ENCODE measurements at places on chromosomes 12 and 14. TPM values are rescaled to one million over a fixed set of nuclear protein-coding genes. Genes with fewer than 3 reads are reported as not detected.
A peak's percentile ranks its signal among the peaks of the same experiment; 100 is the strongest.

- peaks cover 36% of the 10 kb centered on the region for H3K4me1 ChIP-seq
- H3K27me3 ChIP-seq = no peaks in the 10 kb centered on the region
- H3K4me3 ChIP-seq = peak overlapping the region; percentile 94
- H3K27ac ChIP-seq = peak overlapping the region; percentile 87
- DNase-seq = no peak
These were observed 1.4 kb upstream of the SMARCC2 start for GRCh38 chr12:56190695-56191155.

GRCh38 chr12:47377414-47378221 is 297.9 kb upstream of the AMIGO2 start:
- H3K4me1 ChIP-seq = peaks cover 27% of the 10 kb centered on the region
- DNase-seq = peak; percentile 96
- no peak overlapping the region for H3K4me3 ChIP-seq
- H3K36me3 ChIP-seq = no peaks in the 10 kb centered on the region

DNA sequence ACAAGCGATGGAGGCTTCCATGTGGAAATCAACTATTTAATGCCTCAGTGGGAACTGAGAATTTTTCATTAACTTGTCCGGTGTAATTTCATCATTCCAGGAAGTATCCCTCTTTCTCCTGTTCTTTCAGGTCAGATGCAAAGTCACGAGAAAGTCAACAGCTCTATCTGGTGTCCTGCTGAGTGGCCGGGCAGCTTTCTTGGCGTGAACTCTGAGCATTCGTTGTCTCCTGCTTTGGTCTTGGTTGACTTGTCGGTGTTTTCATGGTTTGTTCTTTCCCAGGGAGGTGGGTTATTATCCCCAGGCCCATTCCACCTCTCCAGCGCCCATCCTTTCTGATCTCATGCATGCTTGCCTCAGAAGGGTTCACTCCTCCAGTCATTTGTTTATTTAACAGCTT is 149.1 kb downstream of the GLT1D1 start:
- no peak overlapping the region for H3K27ac ChIP-seq
- H3K36me3 ChIP-seq = no peaks in the 10 kb centered on the region
- H3K4me3 ChIP-seq = no peak overlapping the region
- DNase-seq = no peak
- peaks cover 38% of the 10 kb centered on the region for H3K27me3 ChIP-seq

The ASCL1 gene
- not detected for total RNA-seq

The RHEBL1 gene
- total RNA-seq = not detected

- peak; percentile 79 for DNase-seq
- peak overlapping the region; percentile 60 for H3K4me3 ChIP-seq
- H3K27ac ChIP-seq = no peak overlapping the region
- H3K27me3 ChIP-seq = peaks cover 60% of the 10 kb centered on the region
- H3K4me1 ChIP-seq = peaks cover 52% of the 10 kb centered on the region
These were observed 7.3 kb downstream of the STAC3 start for GRCh38 chr12:57243521-57244311.

GRCh38 chr14:73750531-73750901 is 36.3 kb upstream of the PNMA1 start:
- H3K4me3 ChIP-seq = no peak overlapping the region
- DNase-seq = no peak
- no peaks in the 10 kb centered on the region for H3K36me3 ChIP-seq
- no peaks in the 10 kb centered on the region for H3K27me3 ChIP-seq
- peaks cover 100% of the 10 kb centered on the region for H3K4me1 ChIP-seq

- no peaks in the 10 kb centered on the region for H3K27me3 ChIP-seq
- H3K27ac ChIP-seq = no peak overlapping the region
- H3K4me1 ChIP-seq = no peaks in the 10 kb centered on the region
- H3K4me3 ChIP-seq = no peak overlapping the region
These were observed 21.0 kb downstream of the RTN1 start for GRCh38 chr14:59849411-59850130.

GRCh38 chr14:78921856-78922255 is 751.7 kb downstream of the NRXN3 start:
- no peak overlapping the region for H3K27ac ChIP-seq
- no peak for DNase-seq
- no peak overlapping the region for H3K4me3 ChIP-seq
- H3K4me1 ChIP-seq = no peaks in the 10 kb centered on the region
- H3K36me3 ChIP-seq = no peaks in the 10 kb centered on the region

The SMOC1 gene
- total RNA-seq = 4.4 TPM

DNA sequence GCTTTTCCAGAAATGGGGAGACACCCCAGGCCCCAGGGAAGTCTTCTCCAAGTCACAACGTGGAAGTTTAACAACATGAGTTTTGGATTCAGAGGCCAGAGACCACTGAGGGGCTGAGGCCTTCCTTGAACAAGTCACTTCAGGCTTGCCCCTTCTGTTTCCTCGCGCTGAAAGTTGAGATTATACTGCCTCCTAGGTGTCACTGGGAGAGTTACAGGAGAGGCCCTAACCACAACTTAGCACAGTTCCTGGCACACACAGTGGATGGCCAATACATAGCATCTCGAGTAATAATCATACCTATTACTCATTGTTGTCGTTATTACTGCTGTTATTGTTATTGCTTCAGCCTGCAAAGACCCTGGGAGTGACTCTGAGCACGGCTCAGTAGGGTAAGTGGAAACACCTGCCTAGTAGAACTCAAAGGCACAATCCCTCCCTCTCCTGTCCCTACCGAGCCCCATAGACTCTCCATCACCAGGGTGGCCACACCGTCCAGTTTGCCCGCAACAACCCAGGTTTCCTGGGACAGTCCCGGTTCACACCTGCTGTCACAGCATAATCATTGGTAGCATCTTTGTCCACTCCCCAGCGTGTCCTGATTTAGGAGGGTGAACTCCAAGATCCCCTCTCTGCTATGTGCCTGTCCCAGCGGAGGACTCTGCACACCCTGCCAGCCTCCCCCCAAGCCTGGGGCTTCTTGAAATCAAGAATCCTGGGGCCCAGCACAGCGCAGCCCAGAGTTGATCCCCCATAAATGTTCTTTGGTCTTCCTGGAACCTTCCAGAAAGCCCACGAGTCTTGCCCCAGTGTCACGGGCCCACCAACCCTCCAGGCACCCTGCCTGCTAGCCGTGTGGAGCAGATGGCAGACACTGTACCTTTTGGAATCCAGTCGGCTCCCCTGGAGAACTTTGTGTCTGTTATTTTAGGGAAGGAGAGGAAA is 85.0 kb downstream of the SYNE3 start:
- H3K36me3 ChIP-seq = peaks cover 56% of the 10 kb centered on the region
- peak overlapping the region; percentile 43 for H3K27ac ChIP-seq
- H3K4me1 ChIP-seq = peaks cover 14% of the 10 kb centered on the region
- no peak for DNase-seq
- H3K4me3 ChIP-seq = no peak overlapping the region

GRCh38 chr14:95440951-95441350 is 75.5 kb downstream of the SYNE3 start:
- peaks cover 65% of the 10 kb centered on the region for H3K36me3 ChIP-seq
- no peak for DNase-seq
- no peaks in the 10 kb centered on the region for H3K27me3 ChIP-seq
- H3K4me3 ChIP-seq = no peak overlapping the region

DNA sequence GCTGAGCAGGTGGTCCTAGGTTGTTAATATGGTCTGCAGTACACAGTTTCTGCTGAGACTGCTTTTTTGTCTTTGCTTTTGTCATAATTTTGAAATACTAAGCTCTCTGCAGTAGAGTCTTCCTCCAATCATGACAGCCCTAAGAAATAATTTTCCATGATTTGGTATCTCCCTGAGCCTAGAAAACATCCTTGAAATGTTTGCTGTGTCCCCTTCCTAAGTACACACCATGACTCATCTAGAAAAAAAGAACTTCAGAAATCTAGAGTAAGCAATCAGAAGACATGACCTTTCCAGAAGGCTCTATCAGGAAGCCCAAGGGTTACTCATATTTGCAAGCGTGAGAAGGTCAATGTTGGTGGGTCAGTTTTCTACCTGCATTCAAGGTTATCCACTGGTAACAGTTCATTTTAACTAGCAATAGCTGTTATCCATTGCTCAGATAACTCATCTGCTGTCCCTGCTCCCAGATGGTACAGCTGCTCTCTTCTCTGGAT is 16.4 kb downstream of the DAD1 start:
- H3K4me3 ChIP-seq = no peak overlapping the region
- peaks cover 61% of the 10 kb centered on the region for H3K36me3 ChIP-seq
- H3K27ac ChIP-seq = no peak overlapping the region
- no peaks in the 10 kb centered on the region for H3K27me3 ChIP-seq
- peaks cover 14% of the 10 kb centered on the region for H3K4me1 ChIP-seq

DNA sequence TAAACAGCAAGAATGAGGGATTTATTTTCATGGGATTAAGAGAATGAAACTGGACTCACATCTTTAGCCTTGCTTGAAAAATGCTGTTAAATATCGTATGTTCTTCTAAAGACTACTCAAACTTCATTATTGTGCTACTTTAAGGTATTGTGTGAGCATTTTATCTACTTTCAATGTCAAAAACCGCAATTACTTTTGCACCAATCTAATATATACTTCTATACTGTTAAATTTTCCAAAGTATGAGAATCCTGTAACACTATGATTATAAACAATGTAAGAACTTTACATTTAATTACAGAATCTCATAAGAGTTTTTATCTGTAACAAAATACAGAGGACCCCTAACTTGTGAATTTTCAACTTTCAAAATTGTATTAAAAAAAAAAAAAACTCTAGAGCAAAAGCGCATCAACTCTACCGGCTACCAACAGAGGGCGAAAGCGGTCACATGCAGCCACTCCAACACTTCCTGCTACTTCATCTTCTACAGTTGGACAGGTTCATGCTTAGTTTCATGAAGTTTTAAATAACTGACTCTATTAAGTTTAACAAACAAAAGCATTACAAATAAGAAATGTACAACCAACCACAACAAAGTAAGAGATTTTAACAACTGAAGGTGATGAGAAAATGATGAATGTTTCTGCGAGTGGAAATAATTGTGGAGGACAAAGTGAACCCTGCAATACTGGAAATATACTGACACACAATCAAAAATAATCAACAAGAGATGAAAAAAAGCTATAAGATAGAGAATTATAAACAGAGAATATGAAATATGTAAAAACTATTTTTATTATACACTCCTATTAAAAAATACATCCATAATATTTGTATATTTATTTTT is 210.9 kb downstream of the MED13L start:
- no peak overlapping the region for H3K27ac ChIP-seq
- peaks cover 79% of the 10 kb centered on the region for H3K4me1 ChIP-seq
- peak; percentile 23 for DNase-seq

DNA sequence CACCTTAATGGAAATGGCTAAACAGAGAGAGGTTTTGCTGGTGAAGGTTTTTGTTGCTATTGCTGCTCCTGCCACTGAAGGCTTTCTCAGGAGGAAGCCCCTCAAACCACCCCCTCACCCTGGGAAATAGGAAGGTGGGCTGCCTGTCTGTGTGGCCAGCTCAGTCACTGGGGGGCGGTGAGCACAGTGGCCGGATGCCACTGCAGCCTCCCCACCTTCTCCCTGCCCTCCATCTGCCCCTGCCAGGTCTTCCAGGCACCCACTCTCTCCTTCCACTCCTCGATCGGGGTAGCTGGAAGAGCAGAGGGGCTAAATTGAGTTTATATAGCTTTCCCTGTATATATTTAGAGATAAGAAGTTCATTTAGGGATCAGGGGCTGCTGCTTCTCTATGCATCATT is 80.8 kb downstream of the PAPOLA start:
- no peak overlapping the region for H3K4me3 ChIP-seq
- no peak for DNase-seq
- peaks cover 43% of the 10 kb centered on the region for H3K27me3 ChIP-seq
- H3K4me1 ChIP-seq = no peaks in the 10 kb centered on the region
- H3K27ac ChIP-seq = no peak overlapping the region

The KRAS gene
- 10.8 TPM for total RNA-seq

GRCh38 chr14:102729268-102729667 is 48.0 kb upstream of the TRAF3 start:
- H3K27me3 ChIP-seq = no peaks in the 10 kb centered on the region
- no peak overlapping the region for H3K4me3 ChIP-seq
- DNase-seq = no peak
- no peaks in the 10 kb centered on the region for H3K4me1 ChIP-seq
- peaks cover 49% of the 10 kb centered on the region for H3K36me3 ChIP-seq
- no peak overlapping the region for H3K27ac ChIP-seq

The KLRB1 gene
- 0.19 TPM for total RNA-seq

The SEC23A gene
- 75.0 TPM for total RNA-seq

GRCh38 chr12:84738481-84738972 is 174.1 kb downstream of the SLC6A15 start:
- H3K4me1 ChIP-seq = no peaks in the 10 kb centered on the region
- no peaks in the 10 kb centered on the region for H3K36me3 ChIP-seq
- H3K4me3 ChIP-seq = no peak overlapping the region
- no peak for DNase-seq
- H3K27me3 ChIP-seq = no peaks in the 10 kb centered on the region

- H3K27ac ChIP-seq = peak overlapping the region; percentile 82
- H3K36me3 ChIP-seq = no peaks in the 10 kb centered on the region
- no peaks in the 10 kb centered on the region for H3K27me3 ChIP-seq
These were observed 56.4 kb upstream of the ATP2A2 start for GRCh38 chr12:110224379-110225304.

GRCh38 chr12:121649819-121650353 is 19.6 kb downstream of the MORN3 start:
- no peaks in the 10 kb centered on the region for H3K27me3 ChIP-seq
- DNase-seq = no peak
- H3K36me3 ChIP-seq = no peaks in the 10 kb centered on the region
- no peak overlapping the region for H3K27ac ChIP-seq
- H3K4me1 ChIP-seq = no peaks in the 10 kb centered on the region

DNA sequence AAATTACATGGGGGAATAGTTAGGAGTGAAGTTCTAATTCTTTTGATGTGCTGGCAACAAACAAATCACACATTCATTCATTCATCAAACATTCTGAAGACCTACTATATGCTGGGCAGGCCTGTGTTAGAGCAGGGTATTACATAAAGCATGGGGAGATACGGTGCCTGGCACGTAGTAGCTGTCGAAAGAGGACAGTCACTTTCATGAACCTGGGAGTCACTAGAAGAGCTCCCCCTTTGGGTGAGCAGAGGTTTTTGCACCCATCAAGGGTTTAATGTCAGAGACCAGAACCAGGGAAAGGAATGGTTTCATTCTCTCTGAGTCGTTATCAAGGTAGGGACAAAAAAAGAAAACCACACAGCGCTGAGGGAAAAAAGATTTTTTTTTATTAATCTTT is 10.0 kb downstream of the LHX5 start:
- H3K27ac ChIP-seq = no peak overlapping the region
- H3K36me3 ChIP-seq = no peaks in the 10 kb centered on the region
- no peak overlapping the region for H3K4me3 ChIP-seq
- H3K4me1 ChIP-seq = peaks cover 40% of the 10 kb centered on the region
- H3K27me3 ChIP-seq = peaks cover 100% of the 10 kb centered on the region
- no peak for DNase-seq

The MGP gene
- 497 TPM for total RNA-seq

GRCh38 chr14:66503532-66503931 is 4.4 kb upstream of the GPHN start:
- no peaks in the 10 kb centered on the region for H3K27me3 ChIP-seq
- no peak for DNase-seq
- peak overlapping the region; percentile 76 for H3K27ac ChIP-seq
- no peaks in the 10 kb centered on the region for H3K36me3 ChIP-seq

DNA sequence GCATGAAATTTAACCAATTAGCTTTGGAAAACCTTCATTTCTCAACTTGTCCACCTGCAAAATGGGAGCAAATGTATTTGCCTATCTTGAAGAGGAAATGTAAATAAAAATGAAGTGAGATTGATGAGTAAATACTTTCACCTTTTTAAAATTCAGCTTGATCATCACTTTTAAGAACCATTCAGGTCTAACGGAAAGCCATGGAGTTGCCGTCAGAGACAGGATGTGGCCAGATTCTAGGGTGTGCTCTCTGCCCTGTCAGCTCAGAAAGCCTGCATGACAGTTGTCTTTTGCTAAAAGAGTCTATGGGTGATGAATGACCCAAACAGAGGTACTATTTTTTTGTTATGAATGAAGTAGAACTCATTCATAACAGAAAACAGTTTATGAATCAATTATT is 104.3 kb upstream of the SLC35F4 start:
- no peak overlapping the region for H3K4me3 ChIP-seq
- no peak for DNase-seq
- no peak overlapping the region for H3K27ac ChIP-seq
- peaks cover 2% of the 10 kb centered on the region for H3K27me3 ChIP-seq
- no peaks in the 10 kb centered on the region for H3K4me1 ChIP-seq
- no peaks in the 10 kb centered on the region for H3K36me3 ChIP-seq

Measured in left ventricle myocardium inferior (tissue), 1 donor.